ENCODE measurements at places on chromosomes 5 and 9. TPM values are rescaled to one million over a fixed set of nuclear protein-coding genes. Genes with fewer than 3 reads are reported as not detected.

ZNF474 gene
- total RNA-seq, result not detected

SH2D3C gene
- total RNA-seq, result 25.1 TPM

NTNG2 gene
- total RNA-seq, result 3.8 TPM

CARTPT gene
- total RNA-seq, result not detected

NLN gene
- total RNA-seq, result 22.8 TPM

SPINK1 gene
- not detected for total RNA-seq

FGD3 gene
- total RNA-seq, result 42.9 TPM

LRRC19 gene
- total RNA-seq, result not detected

- no peaks in the 10 kb centered on the region for H3K27me3 ChIP-seq
- no peaks in the 10 kb centered on the region for H3K36me3 ChIP-seq
- no peak for DNase-seq
- H3K4me1 ChIP-seq, result no peaks in the 10 kb centered on the region
Measured at GRCh38 chr5:137622850-137623249, 113.0 kb downstream of the KLHL3 start.

- H3K4me1 ChIP-seq, result no peaks in the 10 kb centered on the region
- H3K4me3 ChIP-seq, result no peak overlapping the region
- no peak for DNase-seq
- peaks cover 70% of the 10 kb centered on the region for H3K27me3 ChIP-seq
Measured at GRCh38 chr9:124010665-124011321, 775 bp upstream of the LHX2 start.

GRCh38 chr5:151665613-151666012 is 21.1 kb downstream of the SPARC start:
- no peak for DNase-seq
- no peak overlapping the region for H3K4me3 ChIP-seq
- H3K27me3 ChIP-seq, result peaks cover 11% of the 10 kb centered on the region
- H3K27ac ChIP-seq, result no peak overlapping the region
- H3K4me1 ChIP-seq, result peaks cover 8% of the 10 kb centered on the region

DNA sequence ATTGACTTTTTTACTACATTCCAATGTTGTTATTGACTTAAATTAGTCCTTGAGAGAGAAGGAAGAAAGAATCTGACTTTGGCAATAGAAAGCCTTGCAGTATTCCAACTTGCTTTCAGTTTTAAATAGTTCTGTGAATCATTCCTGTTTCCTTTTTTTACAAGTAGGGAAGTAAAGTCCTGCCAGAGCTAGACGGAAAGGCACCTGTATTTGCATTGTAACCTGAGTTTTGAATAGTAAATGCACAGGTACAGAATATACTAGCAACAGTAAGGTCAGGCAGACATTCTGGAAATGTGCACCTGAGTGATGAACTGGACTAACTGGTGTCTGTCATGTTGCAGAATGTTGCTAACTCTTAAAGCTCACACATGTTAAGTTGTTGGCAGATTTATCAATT is 100.9 kb downstream of the PRKACG start:
- H3K4me3 ChIP-seq, result no peak overlapping the region
- no peaks in the 10 kb centered on the region for H3K27me3 ChIP-seq
- DNase-seq, result no peak
- H3K4me1 ChIP-seq, result peaks cover 37% of the 10 kb centered on the region
- peak overlapping the region; percentile 65 for H3K27ac ChIP-seq

DNA sequence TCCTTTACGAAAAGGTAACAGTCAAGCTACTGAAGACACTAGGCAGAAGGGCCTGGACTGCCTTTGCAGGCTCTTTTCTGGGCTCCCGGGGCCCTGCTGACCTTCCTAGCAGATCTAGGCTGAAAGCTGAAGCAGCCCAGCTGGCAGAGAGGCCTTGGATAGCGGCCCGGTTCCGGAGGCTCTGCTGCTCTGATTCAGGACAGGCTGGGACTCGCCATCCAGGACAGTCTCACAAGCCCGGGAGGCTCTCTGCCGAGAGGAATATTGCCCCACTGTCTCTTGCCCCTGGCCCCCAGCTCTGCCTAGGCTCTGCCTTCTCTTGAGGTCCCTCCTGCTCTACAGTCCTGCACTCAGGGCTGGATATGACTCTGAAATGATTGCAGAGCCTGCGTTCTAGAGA is 67.8 kb downstream of the PSD2 start:
- DNase-seq, result no peak
- H3K4me1 ChIP-seq, result no peaks in the 10 kb centered on the region
- H3K4me3 ChIP-seq, result no peak overlapping the region
- H3K36me3 ChIP-seq, result no peaks in the 10 kb centered on the region

- H3K27ac ChIP-seq, result no peak overlapping the region
- no peaks in the 10 kb centered on the region for H3K36me3 ChIP-seq
- no peak for DNase-seq
- H3K27me3 ChIP-seq, result no peaks in the 10 kb centered on the region
- no peak overlapping the region for H3K4me3 ChIP-seq
Measured at GRCh38 chr9:9998491-9999287, 614.1 kb downstream of the PTPRD start.

DNA sequence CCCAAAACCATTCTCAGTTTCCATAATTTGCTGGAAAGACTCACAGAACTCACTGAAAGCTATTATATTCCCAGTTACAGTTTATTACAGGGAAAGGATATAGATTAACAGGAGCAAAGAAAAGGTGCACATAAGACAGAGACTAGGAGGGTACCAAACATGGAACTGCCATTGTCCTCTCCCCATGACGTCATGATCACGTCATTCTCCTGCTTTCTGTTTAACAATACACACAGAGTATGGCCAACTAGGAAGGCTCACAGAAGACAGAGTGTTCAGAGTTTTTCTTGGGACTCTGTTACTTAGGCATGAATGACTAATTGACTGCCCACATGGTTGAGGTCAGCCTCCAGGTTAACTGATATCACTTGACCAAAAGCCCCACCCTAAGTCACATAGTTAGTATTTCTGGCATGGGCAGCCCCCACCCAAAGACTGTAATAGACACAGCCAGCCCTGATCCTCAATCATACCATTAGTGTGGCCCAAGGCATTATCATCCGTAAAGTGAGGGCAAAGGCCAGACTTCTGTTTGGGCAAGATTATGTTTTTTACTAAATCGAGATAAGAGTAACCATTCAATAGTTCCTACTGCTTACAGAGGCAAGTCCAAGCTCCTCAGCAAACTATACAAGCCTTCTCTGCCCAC is 353.5 kb upstream of the POU5F2 start:
- no peaks in the 10 kb centered on the region for H3K27me3 ChIP-seq
- no peak overlapping the region for H3K4me3 ChIP-seq
- H3K36me3 ChIP-seq, result peaks cover 17% of the 10 kb centered on the region
- no peaks in the 10 kb centered on the region for H3K4me1 ChIP-seq
- H3K27ac ChIP-seq, result no peak overlapping the region

Data from activated T-helper 2 cell treated with anti-CD3 and anti-CD28 coated beads, Interferon-gamma antibody, Interleukin-2, Interleukin-4, amounts not matched to agents 10 μg/mL and 5 μg/mL and 100 μg/mL, durations not matched to agents 14 hours and 24 hours and 36 hours (primary cell).